ENCODE measurements at places on chromosomes 11 and 22.

DNA sequence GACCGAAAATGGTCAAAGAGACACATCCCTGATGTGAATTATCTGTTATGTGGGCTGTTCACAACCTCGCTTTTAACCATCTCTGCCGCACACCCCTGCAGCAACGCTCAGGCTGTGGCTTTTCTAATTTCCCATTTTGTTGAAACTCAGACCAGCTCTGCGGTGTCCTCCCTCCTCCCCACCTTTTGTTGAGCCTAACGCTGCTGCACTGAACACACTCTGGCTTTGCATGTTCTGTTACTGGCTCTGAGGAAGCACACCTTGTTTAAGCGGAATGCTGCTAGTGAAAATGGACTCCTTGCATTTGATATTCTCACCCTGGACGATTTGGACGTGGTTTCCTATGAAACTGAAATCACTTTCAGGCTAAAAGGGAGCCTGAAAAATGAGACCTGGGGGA is 198.5 kb upstream of the MTNR1B start:
- DNase-seq = no peak

DNA sequence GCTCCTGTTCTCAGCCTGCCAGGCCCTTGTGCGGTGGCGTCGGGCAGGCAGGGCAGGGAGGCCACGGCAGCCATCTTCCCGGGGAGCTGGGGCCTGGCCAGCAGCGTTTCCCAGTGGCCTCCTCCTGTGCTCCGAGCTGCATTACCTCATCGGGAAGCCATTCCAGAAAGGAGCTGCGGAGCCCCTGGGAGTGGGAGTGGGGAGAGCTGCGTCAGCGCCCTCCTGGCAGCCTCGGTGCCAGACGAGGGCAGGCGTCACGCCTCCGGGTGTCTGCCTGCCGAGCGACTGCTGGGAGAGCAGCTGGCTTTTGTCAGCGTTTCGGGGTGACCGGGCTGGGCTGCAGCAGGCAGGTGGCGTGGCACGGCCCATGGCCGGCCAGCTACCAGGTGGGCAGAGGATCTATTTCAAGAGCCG is 30.9 kb upstream of the WNT7B start:
- peak; percentile 82 for DNase-seq

GRCh38 chr22:50027639-50028537 is 15.3 kb upstream of the IL17REL start:
- no peak for DNase-seq

DNA sequence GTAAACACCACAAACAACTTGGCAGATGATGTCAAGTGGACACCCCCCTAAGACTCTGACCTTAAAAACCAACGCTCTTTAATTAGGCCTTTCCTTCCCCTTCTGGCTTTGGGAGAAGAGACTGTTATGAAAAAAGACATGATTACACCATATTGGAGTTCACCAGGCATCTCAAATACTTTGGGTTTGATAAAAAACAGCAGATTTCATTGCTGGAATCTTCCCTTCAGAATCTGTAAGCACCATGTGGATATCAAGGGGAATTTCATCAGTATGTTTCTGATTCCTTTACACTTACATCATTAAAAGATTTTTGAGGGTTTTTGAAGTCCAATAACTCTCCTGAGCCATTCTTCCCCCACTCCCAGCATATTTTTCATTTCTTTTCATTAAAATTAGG is 85.6 kb downstream of the KIRREL3 start:
- DNase-seq = no peak

DNA sequence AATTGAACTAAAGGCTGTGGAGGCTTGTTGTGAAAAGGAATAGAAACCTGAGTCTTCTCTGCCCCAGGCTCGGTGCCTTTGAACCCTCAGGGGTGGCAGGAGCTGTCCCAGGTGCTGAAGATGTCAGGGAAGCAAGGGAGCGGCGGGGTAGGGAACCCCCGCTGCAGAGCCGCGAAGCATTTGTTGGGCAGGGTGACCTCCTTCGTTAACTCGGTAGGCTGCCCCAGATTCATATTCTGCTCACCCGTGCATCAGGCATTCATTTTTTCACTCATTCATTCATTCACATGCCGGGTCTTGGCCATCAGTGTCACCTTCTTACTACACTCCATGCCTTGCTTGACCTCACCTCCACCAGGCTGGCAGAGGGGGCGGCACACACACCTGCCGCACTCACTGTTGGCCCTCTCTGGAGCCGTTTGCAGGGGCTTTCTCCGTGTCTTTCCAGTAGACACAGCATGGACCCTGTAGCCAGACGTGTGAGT is 618.9 kb downstream of the BRD1 start:
- no peak for DNase-seq

DNA sequence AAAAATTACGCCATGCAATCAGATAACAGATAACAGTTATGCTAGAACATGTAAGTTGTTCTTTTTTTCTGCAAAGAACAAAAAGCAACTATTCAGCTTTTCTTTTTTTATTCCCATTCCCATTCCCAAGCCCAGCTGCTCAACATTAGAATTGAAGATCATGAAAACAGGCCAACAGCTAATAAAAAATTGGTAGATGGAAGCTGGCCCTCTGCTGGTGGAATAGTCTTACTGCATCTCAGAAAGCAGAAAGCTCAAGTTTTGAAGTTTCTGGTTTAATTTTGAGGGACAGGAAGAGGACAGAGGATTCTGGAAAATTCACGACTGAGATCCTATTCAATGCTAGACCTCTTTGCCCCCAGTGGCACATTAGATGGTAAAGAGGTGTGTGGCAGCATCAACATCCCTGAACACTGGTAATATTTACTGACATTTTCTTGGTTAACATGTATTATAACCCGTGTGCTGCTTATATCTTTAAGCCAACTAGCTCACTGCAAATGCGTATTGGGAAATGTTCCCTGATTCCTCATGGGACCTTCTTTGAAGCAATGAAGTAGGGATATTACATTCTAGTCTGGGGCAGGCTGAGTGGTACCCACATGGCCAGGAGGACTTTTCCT is 591.2 kb downstream of the OPCML start:
- peak; percentile 39 for DNase-seq

GRCh38 chr11:105862736-105863367 is 159.2 kb downstream of the MSANTD4 start:
- peak; percentile 63 for DNase-seq

GRCh38 chr11:31870609-31871309 is 59.6 kb upstream of the PAX6 start:
- peak; percentile 61 for DNase-seq

- peak; percentile 21 for DNase-seq
Measured at GRCh38 chr11:10931761-10932670, 74.2 kb upstream of the ZBED5 start.

GRCh38 chr11:100066399-100066798 is 620.7 kb upstream of the ARHGAP42 start:
- DNase-seq = no peak

GRCh38 chr22:35458547-35459422 is 58.8 kb downstream of the MCM5 start:
- peak; percentile 90 for DNase-seq

- DNase-seq = no peak
Measured at GRCh38 chr11:86587264-86588193, 84.9 kb downstream of the ME3 start.

GRCh38 chr22:17699696-17700340 is 61.3 kb downstream of the BCL2L13 start:
- DNase-seq = no peak

GRCh38 chr11:128774593-128774992 is 80.7 kb downstream of the FLI1 start:
- DNase-seq = no peak

DNA sequence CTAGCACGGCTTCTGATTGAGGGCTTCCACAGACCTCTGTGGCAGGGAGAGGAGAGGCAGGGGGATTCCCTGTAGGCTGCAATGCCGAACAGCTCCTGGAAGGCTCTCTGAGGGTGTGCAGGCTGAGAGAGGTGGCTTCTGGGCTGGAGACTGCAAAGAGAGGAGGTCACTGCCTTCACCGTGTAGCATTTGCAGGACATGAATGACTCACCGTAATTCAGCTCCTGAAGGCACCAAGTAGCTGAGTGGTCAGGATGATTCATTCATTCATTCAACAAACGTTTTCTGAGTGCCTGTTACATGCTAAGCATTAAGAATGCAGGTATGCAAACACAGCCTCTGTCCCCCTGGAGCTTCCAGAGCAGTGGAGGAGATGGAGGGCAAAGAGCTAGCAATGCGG is 18.0 kb upstream of the EIF3D start:
- DNase-seq = no peak

DNA sequence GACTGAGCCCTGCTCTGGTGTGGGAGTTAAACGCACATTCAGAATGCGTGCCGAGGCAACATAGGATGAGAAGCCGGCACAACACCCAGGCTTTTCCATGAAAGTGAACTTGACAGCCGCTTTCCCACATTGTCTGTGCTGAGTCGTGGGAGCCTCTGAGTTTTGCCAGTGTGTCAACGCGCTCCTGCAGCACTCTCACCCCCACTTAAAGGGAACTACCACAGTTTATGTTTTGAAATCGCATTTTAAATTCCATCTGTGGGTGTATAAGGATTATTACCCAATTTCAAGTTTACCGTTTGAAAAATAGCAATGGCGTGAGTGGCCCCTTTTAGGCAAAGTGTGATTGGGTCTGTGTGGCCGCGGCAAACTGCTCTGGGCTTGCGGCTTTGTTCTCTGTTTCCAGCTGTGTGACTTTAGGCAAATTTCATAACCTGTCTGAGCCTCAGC is 81.5 kb downstream of the FBLN1 start:
- DNase-seq = no peak

- DNase-seq = no peak
Measured at GRCh38 chr11:8719721-8720120, 37.1 kb downstream of the RPL27A start.

DNA sequence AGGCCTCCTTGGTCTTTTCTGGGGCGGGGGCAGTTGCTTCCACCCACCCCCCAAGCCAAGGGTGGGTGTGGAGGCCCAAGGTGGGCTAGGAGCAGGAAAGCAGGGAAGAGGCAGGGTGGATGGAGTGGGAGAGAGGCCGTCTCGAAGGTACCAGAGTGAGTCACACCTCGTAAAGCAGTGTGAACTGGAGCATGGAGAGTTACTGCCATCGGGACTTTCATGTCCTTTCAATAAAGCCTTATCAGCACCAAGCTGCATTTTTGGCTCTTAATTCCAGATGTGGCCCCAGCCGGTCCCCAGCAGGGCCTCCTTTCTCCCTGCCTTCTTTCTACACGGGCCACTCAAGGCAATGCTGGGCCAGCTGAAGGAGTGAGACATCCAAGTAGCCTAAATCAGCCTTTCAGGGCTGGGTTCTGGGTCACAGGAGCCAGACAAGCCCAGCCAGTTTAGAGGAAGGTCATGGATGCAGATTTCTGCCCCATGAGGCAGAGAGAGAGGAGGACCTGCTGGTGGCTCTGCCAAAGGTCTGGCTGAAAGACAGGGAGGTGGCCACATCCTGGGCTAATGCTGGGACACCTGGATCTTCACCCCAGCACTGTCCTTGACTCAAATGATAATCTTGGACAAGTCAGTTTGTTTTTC is 59.0 kb upstream of the CD82 start:
- DNase-seq = no peak

DNA sequence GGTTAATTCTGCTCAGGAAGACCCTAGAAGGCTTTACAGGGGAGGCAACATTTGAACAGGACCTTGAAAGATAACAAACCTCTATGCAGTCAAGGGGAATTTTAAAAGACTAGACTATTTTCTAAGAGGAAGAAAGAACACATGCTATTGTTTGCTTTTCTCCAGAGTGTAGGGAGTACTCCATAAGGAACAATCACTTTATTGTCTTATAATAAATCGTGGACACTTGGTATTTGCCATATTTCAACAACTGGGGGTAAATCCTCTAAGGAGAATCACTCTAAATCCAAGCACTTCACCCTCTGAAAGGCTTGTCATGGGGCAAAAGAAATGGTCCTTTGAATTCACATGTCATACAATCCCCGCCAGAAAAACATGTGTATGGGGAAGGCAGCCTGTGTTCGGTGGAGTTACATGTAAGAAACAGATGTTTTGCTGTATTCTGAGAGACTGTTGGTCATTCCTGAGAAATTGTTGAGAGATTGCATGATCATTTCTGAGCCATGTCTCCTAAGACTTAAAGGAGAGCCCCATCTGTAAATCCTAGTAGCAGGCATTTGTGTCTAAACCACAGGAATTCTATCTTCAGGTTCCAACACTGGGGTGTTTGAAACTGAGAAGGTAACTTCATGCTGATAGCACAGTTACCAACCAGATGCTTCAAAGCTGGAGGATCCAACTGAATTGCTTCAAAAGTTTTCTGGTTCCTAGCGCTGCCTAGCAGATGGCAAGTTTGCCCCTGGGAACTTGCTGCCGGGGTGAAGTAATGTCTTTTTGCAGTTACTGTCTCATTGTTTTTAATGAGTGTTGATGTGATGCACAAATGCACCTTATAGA is 66.8 kb downstream of the FZD4 start:
- DNase-seq = no peak

- DNase-seq = no peak
Measured at GRCh38 chr11:124788521-124788920, 11.7 kb downstream of the MSANTD2 start.

DNA sequence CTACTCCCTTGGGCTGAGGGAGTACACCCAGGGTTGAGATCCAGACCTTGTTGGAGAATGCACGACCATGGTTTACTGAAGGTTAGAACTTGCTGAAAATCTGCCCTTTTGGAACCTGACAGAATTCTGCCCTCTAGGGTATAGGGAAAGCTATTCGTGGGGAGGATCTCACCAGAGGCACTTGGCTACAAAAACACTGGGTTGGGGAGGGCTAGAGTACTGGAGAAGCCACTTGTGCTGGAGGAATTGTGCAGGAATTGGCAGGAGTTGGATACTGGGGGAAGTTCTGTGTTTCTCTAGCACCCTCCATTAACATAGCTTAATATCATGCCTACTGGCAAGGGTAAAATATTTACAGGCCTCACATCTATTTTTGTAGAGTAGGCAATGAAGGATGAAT is 55.8 kb downstream of the PPME1 start:
- DNase-seq = no peak

DNA sequence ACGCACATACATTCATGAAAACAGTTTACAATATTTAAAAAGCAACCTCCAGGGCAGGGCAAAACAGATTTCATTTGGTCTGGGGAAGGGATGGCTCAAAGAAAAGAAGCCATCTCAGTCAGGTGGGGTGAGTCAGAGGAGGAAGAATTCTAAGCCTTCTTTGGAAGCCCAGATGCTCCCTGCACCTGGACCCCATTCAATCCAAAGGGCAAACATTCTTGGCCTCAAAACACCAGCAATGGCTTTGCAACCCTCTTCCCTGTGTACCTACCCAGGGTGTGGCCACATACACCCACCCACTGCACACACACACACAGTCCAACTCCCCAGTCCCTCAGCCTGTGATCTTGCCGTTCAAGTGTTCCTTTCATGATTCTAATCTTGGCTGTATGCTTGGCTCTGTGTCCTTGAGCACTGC is 2.0 kb downstream of the KCNE3 start:
- no peak for DNase-seq

DNA sequence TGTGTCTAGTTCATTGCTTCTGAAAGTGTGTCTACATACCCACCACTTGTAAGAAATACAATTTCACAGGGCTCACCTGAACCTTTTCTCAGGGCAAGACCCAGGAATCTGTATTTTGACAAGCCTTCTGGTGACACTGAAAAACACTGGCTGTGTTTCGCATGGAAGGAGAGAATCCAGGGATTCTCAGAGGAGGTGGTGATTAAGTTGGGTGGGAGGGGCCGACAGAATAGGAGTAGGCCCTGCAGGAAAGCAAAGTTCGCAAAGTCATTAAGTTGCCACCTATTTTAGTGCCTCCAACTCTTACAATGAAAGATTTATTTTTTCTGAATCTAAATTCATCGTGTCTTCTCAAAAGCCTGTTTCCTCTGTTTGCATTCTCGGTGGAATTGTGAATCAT is 186.8 kb downstream of the FAT3 start:
- DNase-seq = no peak

- no peak for DNase-seq
Measured at GRCh38 chr11:541433-541885, 4.1 kb downstream of the LRRC56 start.

- no peak for DNase-seq
Measured at GRCh38 chr11:129590753-129591475, 215.3 kb downstream of the BARX2 start.

Measured in NCI-H345 (cell line).